Right renal pelvis (tissue), 4 donors: ENCODE measurements at places on chromosomes 7 and 10. TPM values are rescaled to one million over a fixed set of nuclear protein-coding genes. Genes with fewer than 3 reads are reported as not detected.
A peak's percentile ranks its signal among the peaks of the same experiment; 100 is the strongest.

DNA sequence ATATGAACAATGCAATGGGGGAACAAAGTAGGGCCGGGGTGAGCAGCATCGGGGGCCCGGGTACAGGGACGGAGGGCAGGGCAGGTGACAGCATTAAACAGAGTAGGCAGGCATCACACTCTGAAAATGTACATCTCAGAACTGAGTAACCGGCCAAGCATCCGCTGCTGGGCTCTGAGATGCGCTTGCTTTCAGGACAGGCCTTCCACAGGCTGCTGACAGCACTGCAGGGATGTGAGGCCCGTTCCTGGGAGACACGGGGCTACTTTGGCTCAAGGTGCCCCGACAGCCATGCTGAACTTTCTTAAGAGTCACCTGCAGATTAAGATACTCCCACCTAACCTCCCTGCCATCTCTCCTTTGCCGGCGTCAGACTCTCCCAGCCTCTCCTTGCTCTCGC, 64.3 kb upstream of the FGFR2 start:
- no peak for DNase-seq

DNA sequence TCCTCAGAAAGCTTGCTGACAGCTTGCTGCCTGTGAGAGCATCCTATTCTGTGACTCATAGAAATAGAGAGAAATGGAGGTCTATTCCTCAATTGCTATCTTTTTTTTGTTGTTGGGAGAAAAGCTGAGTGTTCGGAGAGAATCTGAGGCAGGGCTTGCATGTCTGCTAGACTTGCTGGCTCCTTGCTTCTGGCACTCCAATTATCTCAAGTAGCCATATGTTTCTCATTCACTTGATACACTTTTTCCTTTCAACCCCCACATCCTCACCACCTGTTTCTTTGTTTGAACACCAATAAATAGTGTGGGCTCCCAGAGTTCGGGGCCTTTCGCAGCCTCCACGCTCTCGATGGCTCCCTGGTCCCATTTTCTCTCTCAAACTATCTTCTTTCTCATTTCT, 172.2 kb downstream of the SH2D4B start:
- DNase-seq: no peak

TMEM26 gene
- polyA plus RNA-seq: 7.2 TPM

ZWINT gene
- polyA plus RNA-seq: 61.8 TPM

DNA sequence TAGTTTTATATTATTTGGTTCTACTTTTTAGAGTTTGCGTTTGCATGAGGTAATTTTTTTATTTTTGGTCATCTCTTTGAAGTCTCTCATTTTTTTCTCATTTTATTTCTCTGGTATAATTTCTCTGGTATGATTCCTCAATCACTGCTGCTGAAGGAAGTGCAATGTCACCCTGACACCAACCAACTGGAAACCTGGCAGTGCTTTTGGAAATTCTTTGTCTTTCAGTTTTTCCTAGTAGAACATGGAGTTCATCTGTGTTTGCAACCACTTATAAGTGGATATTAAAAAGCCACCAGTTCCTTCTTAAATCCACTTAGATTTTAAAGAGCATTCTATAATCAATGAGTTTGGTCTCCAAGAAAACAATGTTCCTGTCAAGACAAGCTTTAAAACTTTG, 291.8 kb downstream of the PRKG1 start:
- no peak for DNase-seq

TNKS2 gene
- 67.0 TPM for polyA plus RNA-seq

DNA sequence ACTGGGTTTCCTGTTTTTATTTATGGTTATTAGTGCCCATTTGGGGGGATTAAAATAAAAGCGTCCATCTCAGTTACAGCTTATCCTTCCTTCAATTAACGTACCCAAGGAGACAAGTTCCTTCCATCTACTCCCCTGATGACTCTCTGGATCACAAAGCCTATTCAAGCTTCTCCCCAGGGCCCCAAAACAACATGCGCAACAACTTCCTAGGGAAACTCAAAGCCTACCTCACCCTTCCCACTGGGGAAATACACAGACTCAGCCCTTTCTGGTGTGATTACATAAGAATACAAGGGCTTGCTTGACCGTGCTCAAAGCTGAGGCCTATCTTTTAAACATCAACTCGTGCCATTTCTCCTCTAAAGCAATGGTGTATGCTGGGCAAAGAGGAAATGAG, 112.4 kb downstream of the CDK6 start:
- no peak for DNase-seq

DNA sequence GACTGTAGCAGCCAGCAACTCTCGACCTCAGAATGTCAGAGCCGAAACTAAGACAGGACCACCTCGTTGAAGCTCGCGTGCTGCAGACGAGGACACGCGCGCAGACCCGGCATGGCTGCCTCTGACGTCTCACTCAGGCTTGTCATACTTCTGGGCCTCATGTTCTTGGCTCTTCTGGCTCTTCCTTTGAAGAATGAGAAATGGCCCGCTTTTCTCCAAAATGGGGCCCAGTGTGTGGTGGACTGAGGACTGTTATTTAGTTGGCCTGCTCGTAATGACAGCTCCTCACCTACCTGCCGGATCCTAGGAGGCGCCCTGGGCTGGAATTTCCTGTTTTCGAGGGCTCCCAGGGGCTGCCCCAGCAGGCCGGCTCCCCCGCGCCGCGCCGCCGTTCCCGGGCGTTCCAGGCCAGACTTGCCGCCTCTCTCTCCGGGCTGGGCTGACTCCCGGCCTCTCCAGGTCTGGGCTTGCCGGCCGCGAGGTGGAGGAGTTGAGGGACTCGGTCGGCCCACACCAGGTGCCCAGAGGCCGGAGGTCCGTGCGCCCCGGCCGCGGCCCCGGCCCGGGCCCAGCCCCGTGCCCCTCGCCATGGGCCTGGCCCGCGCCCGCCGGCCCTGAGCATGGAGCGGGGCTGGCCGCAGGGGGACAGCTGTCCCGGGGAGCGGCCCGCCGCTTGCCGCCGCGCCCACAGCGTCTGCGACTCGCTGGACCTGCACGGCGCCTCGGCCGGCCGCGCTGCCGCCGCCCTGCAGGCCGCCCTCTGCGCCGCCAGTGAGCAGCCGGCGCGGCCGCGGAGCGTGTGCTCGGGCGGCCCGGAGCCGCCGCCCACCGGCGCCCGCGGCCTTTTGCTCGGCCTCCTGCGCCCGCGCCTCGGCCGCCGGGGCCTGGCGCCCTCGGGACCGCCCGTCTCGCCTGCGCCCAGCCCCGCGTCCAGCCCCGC, 28.1 kb downstream of the AGAP3 start:
- no peak for DNase-seq

DNA sequence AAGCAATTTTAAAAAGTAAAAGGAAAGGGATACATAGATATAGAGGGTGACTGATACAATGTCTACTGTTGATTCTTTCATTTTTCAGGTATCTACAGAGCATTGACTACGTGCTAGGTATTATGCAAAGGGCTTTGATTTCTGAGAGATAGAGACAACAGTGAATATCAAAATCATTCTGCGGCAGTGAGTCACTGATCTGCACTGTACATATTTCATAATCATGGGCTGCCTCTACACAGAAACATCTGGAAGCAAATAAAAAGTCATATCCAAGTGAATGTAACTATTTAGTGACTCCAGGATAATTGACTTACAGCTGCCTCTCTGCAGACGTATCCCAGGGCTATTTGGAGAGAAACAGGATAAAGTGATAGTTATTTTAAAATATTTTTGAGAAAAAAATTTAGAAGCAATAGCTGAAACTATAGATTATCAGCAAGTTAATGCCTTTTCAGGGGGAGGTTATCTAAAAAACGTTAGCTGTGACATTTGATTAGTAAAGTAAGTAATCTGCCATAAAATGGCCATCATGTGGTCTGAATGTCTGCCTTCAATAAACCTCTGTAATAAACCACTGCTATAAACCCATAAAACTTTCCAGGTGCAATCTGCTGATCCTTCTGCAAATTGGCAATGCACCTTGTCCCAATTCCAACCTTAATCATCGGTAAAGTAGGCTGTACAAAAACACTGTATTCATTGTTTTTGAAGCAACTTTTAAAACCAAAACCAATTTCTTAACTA, 43.7 kb downstream of the CPXM2 start:
- DNase-seq: no peak

- no peak for DNase-seq
Observed at GRCh38 chr7:152975076-152975475, 215.5 kb downstream of the ACTR3B start.

AS3MT gene
- 23.6 TPM for polyA plus RNA-seq

- DNase-seq: no peak
Observed at GRCh38 chr10:88877298-88877697, 2.7 kb upstream of the STAMBPL1 start.

SFTPA1 gene
- not detected for polyA plus RNA-seq

DNA sequence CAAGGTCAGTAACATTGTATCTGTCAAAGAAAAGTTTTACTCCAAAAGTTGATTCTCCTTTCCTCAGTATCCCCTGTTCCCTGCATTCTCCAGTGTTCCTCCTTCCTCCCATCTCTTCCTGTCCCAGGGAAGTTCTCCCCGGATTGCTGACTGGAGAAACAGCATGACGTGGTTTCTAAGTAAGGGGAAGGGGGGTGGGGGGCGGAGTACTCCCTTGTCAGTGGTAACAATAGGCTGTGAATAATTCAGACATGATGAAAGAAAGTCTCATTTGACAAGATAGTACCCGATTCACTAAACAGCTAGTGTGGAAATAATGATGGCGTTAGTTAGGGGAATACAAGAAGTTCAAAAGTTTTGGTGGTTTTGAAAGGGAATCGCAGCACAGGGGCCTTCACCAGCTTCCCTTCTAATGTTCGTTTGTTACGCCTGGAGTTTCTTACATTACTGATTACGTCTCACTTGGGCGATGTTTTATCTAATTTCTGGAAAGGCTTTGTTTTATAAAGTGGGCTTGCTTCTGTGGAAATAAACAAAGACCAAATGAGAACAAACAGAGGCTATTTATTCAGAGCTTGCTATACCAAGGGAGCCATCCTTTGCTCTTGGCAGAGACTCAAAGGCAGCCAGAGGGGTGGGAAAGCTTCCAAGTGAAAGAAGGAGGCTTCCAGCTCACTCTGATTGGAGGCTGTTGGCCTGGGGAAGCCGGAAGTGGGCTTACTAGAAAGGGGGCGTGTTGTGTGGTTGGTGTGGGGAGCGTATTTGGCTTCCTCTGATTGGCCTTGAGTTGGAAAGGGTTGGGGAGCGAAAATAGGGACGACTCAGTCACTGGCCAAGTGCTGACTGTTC, 453.7 kb downstream of the SDK1 start:
- DNase-seq: no peak

TECPR1 gene
- polyA plus RNA-seq: 18.0 TPM

RTKN2 gene
- 13.7 TPM for polyA plus RNA-seq

DNA sequence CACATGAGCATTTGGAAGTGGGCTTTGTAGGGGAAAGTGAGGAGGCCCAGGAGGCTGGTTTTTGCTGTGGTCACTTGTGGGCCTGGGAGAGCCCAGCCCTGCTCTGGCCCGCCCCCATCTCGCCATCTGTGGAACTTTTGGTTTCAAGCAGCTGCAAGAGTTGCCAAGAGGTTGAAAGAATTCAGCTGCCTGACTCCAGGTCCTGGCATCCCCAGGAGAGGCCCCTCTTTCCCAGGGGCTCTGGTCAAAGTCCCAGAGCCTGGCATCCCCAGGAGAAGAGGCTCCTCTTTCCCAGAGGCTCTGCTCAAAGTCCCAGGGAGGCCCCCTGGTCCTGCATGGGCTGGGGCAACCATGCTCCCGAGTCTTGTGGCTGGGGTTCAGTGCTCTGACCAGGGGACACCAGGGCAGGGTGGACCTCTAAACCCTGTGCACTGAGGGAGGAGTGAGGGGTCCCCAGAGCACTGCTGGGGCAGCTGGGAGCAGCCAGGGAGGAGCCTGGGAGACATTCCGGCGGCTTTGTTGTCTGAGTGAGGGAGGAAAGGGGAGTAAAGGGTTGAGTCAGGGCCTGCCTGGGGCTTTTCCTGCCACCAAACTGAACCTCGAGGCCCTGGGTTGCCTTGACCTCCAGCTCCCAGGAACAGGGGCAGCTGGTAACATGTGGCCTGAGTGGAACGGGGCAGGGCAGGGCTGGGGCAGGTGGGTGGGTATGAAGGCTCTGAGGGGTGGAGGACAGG, 27.7 kb upstream of the CSGALNACT2 start:
- DNase-seq: peak; percentile 41

GRCh38 chr10:63630085-63630930, 109.1 kb downstream of the REEP3 start:
- peak; percentile 77 for DNase-seq

- no peak for DNase-seq
Observed at GRCh38 chr7:128916643-128916915, 6.1 kb upstream of the KCP start.

MYO1G gene
- polyA plus RNA-seq: 0.31 TPM

SFRP4 gene
- 4.2 TPM for polyA plus RNA-seq

- DNase-seq: no peak
Observed at GRCh38 chr10:82535457-82535856, 660.5 kb downstream of the NRG3 start.

DNA sequence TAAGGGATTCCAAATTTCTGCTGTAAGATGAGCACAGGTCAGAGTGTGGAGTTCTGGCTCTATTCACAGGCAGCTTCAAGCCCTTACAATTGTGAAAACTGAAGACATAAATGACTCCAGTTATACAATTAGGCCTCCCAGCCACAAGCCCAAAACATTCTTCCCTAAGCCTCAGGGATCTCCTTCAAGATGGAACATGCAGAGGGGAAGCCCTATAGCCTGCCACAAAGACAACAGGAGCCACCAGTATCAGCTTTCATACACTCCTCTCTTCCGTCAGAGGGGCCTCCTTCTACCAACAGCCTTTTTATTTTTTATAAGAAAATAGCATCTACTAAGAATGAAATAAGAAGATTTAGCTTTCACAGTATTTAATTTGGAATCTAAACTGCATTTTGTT, 46.5 kb downstream of the DLD start:
- no peak for DNase-seq

GRCh38 chr10:76882796-76883195, 754.8 kb downstream of the KCNMA1 start:
- no peak for DNase-seq

KCNMA1 gene
- polyA plus RNA-seq: 2.9 TPM

DNA sequence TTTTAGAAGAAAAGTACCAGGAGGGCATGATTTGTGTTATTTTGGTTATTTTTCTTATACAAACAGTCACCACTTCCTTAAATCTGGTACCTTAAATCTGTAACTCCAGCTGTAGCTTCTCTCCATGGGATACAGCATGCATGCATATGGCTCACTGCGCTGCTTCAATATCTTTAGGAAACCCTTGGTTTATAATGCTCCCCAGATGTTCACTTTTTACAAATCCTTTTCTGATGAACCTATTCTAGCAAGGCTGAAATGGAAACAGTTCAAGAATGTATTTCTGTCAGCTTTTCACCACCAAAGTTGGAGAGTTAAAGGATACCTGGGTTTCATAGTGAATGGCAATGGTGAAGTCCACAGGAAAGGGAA, 50.9 kb downstream of the LAMB4 start:
- no peak for DNase-seq

- no peak for DNase-seq
Observed at GRCh38 chr7:140869430-140869829, 55.3 kb downstream of the BRAF start.

NKX1-2 gene
- not detected for polyA plus RNA-seq

NPC1L1 gene
- 2.4 TPM for polyA plus RNA-seq

DNA sequence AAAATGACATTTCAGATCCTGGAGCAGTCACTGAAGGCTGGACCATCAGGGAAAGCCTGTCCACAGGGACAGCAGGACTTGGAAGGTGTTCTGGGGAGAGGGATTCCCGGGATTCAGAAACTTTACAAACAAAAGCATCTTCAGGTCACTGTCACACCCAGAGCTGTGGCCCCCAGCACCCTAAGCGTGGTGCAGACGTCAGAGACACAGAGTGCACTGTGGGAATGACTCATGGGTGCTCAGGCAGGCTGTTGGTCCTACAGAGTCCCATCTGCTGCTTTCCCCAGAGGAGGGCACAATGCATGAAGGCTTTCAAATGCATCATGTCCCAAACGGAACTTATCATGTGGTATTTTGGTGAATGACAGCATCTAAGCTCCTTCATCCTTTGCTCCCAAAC, 13.1 kb upstream of the LRMDA start:
- DNase-seq: no peak

HTR7 gene
- 0.83 TPM for polyA plus RNA-seq

- DNase-seq: no peak
Observed at GRCh38 chr7:108293149-108293612, 163.0 kb upstream of the LAMB4 start.
